ENCODE measurements at places on chromosomes 11 and 22.

GRCh38 chr22:28252539-28252938 is 333.5 kb upstream of the PITPNB start:
- DNase-seq = no peak

GRCh38 chr11:112172362-112172994 is 2.8 kb upstream of the BCO2 start:
- no peak for DNase-seq

- no peak for DNase-seq
These were observed 1.5 kb upstream of the SLC7A4 start for GRCh38 chr22:21033895-21034294.

- peak; percentile 53 for DNase-seq
These were observed 47.8 kb downstream of the PPP2R1B start for GRCh38 chr11:111718436-111718835.

- peak; percentile 20 for DNase-seq
These were observed 84.4 kb upstream of the SEPTIN5 start for GRCh38 chr22:19629720-19630419.

- DNase-seq = no peak
These were observed 105.4 kb downstream of the MIAT start for GRCh38 chr22:26762503-26763472.
